Endodermal cell (in vitro differentiated cells): ENCODE measurements at places on chromosomes 13 and 19. TPM values are rescaled to one million over a fixed set of nuclear protein-coding genes. Genes with fewer than 3 reads are reported as not detected.

DNA sequence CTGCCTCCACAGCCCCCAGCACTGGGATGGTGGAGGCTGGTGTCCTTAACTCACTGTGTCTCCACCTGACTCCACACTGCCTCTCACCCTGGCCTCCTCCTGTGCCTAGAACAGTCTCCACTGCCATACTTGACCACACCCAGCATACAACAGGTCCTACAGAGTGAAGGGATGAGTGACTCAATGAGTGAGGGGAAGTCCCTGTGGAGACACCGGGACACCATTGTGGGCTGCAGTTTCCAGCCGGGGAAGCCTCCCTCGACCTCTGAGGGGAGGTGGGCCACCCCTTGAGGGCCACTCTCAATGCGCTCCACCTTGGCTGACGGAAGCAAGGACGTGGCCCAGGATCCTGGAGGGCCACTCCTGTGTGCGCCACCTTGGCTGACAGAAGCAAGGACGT is 2.8 kb upstream of the ZNF135 start:
- DNase-seq, result no peak

DNA sequence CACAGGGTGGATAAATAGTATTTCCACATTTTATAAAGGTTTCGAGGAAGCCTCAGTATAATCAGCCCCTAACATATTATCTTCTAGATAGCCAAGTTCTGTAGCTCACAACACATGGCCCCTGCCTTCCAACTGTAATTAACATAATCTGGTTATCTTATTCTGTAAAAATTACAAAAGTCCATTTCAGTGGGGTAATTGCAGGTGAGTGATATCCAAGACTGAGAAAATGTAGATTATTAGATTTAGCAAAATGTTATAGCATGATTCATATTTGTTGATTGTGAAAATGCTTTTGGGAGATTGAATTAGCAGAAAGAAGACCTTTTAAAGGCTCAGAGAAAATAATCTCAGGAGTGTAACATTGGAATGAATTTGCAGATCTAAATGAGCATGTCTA is 168.3 kb upstream of the GPC6 start:
- no peak for DNase-seq

Gene PRR12
- total RNA-seq, result 38.8 to 69.6 TPM (median 65.6 TPM) in 3 replicates

DNA sequence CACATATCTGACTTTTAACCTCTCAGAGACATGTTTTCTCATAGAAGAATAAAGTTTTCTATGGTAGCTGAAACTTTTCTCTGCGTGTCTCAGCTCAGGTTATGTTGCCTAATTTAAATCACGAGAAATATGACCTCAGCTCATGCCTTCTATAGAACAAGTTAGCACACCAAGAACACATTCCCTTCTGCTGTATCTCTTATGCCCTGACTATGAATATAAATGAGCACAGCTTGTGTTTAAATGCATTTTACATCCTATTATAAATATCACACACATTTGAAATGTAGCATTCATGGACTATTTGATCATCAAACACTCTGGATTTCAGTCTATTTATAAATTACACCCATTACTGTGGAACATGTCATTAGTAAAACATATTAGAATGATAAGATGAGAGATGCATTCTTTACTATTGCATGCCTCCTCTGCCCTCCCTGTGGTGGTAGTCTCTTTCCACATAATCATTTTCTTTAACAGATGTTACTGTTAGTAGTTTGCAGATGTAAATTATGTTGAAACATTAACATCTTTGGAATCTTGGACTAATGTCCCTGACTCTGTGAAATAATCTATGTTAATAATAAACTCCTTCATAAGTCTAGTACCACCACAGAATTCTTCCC is 2044.9 kb upstream of the PCDH20 start:
- DNase-seq, result no peak

GRCh38 chr19:21256722-21257121 is 72.5 kb downstream of the ZNF708 start:
- peak; percentile 50 for DNase-seq

DNA sequence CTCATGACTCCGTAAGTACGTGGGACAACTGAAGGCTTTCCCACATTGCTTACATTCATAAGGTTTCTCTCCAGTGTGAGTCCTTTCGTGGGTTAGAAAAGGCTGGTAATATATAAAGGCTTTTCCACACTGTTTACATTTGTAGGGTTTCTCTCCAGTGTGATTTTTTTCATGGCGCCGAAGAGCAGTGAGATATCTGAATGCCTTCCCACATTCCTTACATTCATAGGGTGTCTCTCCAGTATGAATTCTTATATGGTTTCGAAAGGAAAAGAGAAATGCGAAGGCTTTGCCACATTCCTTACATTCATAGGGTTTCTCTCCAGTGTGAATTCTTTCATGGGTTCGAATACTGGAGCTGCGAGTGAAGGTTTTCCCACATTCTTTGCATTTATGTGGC is 29.5 kb downstream of the ZNF490 start:
- DNase-seq, result no peak

GRCh38 chr19:48465215-48465614 is 4.0 kb upstream of the CYTH2 start:
- no peak for DNase-seq

Gene SIGLEC12
- total RNA-seq, result not detected in 2 replicates
